ENCODE measurements at places on chromosomes 12 and 14.

GRCh38 chr12:128337431-128338170 lies 70.6 kb downstream of the TMEM132C start:
- no peaks in the 10 kb centered on the region for H3K36me3 ChIP-seq
- no peak overlapping the region for H3K4me3 ChIP-seq
- H3K27me3 ChIP-seq, result no peaks in the 10 kb centered on the region
- H3K4me1 ChIP-seq, result peaks cover 40% of the 10 kb centered on the region
- DNase-seq, result no peak

DNA sequence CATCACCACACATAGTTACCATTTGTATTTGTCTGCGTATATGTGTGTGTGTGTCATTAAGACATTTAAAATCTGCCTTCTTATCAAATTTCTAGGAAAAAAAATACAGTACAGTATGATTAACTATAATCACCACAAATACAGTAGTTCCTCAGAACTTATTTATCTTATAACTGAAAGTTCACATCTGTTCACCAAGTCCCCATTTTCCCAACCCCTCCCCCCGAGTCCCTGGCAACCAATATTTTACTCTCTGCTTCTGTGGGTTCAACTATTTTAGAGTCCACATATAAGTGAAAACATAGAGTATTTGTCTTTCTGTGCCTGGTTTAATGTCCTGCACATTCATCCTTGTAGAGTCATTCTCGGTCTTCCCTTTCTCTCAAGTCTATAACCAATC lies 12.3 kb downstream of the CAPS2 start:
- H3K4me3 ChIP-seq, result no peak overlapping the region
- H3K4me1 ChIP-seq, result no peaks in the 10 kb centered on the region
- no peaks in the 10 kb centered on the region for H3K36me3 ChIP-seq
- no peaks in the 10 kb centered on the region for H3K27me3 ChIP-seq
- no peak overlapping the region for H3K27ac ChIP-seq

GRCh38 chr12:95395696-95396095 lies 78.3 kb upstream of the METAP2 start:
- no peaks in the 10 kb centered on the region for H3K27me3 ChIP-seq
- peaks cover 6% of the 10 kb centered on the region for H3K4me1 ChIP-seq
- no peak for DNase-seq
- H3K27ac ChIP-seq, result no peak overlapping the region
- no peaks in the 10 kb centered on the region for H3K36me3 ChIP-seq

GRCh38 chr14:93104961-93105360 lies 10.8 kb downstream of the ITPK1 start:
- no peak overlapping the region for H3K4me3 ChIP-seq
- H3K27ac ChIP-seq, result no peak overlapping the region
- no peaks in the 10 kb centered on the region for H3K36me3 ChIP-seq
- peaks cover 64% of the 10 kb centered on the region for H3K4me1 ChIP-seq
- DNase-seq, result no peak

DNA sequence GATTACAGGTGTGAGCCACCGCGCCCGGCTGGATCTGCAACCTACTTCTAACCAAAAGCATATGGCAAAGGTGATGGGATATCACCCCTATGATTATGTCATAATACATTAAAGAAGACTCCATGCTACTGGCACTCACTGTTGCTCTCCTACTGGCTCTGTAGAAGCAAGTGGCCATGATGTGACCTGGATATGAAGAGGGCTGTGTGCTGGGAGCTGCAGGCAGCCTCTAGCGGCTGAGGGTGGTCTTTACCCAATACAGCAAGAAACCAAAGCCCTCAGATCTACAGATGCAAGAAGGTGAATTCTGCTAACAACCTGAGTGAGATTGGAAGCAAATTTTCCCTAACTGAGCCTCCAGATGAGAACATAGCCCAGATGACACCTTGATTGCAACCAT lies 34.2 kb upstream of the TRIM9 start:
- no peak for DNase-seq
- no peaks in the 10 kb centered on the region for H3K36me3 ChIP-seq
- H3K4me3 ChIP-seq, result no peak overlapping the region
- H3K4me1 ChIP-seq, result no peaks in the 10 kb centered on the region

DNA sequence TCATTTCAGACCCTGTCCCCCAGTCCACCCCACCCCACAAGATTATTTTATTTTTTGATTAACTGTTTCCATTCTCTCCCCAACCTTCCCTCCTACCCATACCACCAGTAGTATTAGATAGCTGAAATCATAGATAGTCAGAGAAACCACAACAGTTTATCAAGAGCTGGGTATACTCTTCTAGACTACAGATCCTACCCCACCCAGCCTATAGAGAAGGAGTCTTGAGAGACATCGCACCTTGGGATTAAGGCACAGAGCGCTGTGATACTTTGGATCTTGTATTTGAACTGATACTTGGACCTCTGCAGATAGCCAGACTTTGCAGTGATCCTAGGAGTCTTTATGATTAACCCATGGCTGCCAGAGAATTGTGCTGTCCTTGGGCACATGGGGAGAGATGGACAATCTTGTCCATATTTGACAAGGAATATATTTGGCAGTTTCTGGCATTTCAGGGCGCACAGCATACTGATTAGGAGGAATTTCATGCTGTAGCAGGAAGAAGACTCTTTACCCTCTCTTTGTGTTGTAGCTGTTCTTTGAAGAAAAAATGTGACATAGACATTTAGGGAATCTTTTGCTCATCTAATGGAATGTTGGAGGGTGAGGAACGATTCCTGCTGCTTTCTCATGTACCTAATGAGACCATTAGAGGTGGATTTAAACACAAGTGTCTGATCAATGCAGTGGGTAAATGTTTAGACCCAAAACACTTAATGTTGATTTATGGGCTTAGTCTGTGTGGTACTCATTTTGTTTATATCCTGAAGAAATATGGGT lies 982 bp downstream of the RBMS2 start:
- H3K36me3 ChIP-seq, result no peaks in the 10 kb centered on the region
- peaks cover 66% of the 10 kb centered on the region for H3K4me1 ChIP-seq
- peak overlapping the region; percentile 91 for H3K27ac ChIP-seq
- DNase-seq, result no peak
- no peaks in the 10 kb centered on the region for H3K27me3 ChIP-seq

- H3K4me3 ChIP-seq, result no peak overlapping the region
- H3K27ac ChIP-seq, result no peak overlapping the region
- no peaks in the 10 kb centered on the region for H3K36me3 ChIP-seq
- no peaks in the 10 kb centered on the region for H3K4me1 ChIP-seq
- no peaks in the 10 kb centered on the region for H3K27me3 ChIP-seq
- no peak for DNase-seq
Measured at GRCh38 chr12:70823182-70823976, 97.2 kb downstream of the PTPRR start.

- no peaks in the 10 kb centered on the region for H3K4me1 ChIP-seq
- H3K27ac ChIP-seq, result no peak overlapping the region
- H3K4me3 ChIP-seq, result no peak overlapping the region
- DNase-seq, result no peak
Measured at GRCh38 chr12:100437038-100437841, 36.4 kb upstream of the NR1H4 start.

DNA sequence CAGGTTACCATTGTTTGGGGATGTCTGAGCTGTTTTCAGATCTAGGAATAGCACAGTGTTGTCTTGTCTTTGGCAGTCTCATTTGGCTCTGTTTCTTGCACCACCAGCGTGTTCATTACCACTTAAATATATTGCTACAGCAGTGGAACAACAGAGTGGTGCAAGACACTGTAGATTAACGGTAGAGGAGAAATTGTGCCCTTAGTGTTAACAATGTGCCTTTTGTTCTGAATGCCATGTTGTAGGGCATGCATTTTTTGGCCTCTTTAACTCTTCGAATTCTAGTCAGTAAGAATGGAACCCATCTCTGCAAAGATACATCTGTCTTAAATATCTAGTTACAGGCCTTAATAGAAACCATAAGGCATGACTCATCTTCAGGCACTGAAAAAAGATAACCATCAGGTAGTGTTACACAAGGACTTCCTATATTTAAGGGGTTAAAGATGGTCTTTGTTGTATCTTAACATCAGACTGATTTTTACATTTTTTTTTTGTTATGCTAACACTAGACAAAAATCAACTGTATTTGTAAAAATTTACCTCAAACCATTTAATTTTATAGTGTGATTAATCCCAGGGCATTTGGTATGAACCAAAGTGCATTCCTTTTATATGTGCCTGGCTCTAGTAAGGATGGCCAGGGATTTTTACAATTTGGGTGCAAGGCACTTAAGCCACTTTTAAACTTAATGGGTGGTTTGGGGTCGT lies 12.9 kb downstream of the DYRK2 start:
- H3K27me3 ChIP-seq, result no peaks in the 10 kb centered on the region
- DNase-seq, result no peak
- H3K4me1 ChIP-seq, result peaks cover 34% of the 10 kb centered on the region

- H3K27ac ChIP-seq, result no peak overlapping the region
- H3K4me1 ChIP-seq, result no peaks in the 10 kb centered on the region
- no peaks in the 10 kb centered on the region for H3K27me3 ChIP-seq
Measured at GRCh38 chr12:129826273-129826672, 77.6 kb downstream of the TMEM132D start.

- no peaks in the 10 kb centered on the region for H3K27me3 ChIP-seq
- DNase-seq, result no peak
- no peak overlapping the region for H3K4me3 ChIP-seq
- H3K36me3 ChIP-seq, result no peaks in the 10 kb centered on the region
Measured at GRCh38 chr12:107622001-107622400, 63.6 kb upstream of the PWP1 start.

- H3K4me1 ChIP-seq, result no peaks in the 10 kb centered on the region
Measured at GRCh38 chr14:84298663-84299195, 1231.2 kb upstream of the FLRT2 start.

GRCh38 chr14:88326352-88327103 lies 3.5 kb upstream of the KCNK10 start:
- DNase-seq, result no peak
- no peak overlapping the region for H3K4me3 ChIP-seq
- no peak overlapping the region for H3K27ac ChIP-seq
- no peaks in the 10 kb centered on the region for H3K27me3 ChIP-seq
- H3K36me3 ChIP-seq, result no peaks in the 10 kb centered on the region

DNA sequence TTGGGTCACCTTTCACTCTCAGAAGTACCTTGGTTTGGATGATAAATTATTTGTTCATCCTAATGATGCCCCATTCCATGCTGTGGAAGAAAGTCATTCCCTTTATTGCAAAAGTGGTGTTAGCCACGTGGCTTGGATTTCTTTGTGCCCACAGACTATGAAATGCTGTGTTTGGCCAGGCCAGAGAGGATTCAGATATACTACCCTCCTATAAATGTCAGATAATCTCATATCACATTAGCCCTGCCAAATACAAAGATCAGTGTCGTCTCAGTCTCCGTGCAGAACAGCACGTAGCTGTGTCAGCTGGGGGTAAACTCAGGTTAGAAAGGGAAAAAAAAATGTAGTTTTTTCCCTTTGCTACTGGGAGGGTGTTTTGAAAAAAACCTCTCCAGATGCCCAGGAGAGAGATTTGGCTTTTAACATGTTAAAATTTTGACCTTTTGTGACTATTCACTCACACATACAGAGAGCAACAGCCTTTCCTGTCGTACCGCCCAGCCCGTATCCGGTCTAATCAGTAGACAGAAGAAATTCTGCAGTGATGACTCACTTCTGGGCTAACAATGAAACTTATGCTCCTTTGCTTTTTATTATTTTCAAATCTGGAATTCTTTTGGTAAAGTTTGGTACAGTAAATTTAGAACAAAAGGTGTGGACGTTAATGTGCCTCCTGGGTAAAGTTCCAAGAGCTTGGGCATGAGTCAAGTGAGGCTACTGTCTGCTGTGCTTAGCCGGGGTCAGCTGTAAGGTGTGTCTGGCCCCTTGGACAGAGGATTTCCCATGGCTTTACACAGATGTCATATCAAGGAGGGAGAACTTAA lies 8.5 kb upstream of the PTPRB start:
- H3K27ac ChIP-seq, result no peak overlapping the region
- H3K4me1 ChIP-seq, result peaks cover 12% of the 10 kb centered on the region
- DNase-seq, result no peak
- no peaks in the 10 kb centered on the region for H3K36me3 ChIP-seq
- H3K27me3 ChIP-seq, result no peaks in the 10 kb centered on the region

GRCh38 chr12:14714437-14714836 lies 18.0 kb upstream of the GUCY2C start:
- H3K27ac ChIP-seq, result no peak overlapping the region
- no peaks in the 10 kb centered on the region for H3K36me3 ChIP-seq
- H3K4me1 ChIP-seq, result no peaks in the 10 kb centered on the region
- H3K4me3 ChIP-seq, result no peak overlapping the region
- no peak for DNase-seq

- peak overlapping the region; percentile 66 for H3K4me3 ChIP-seq
- peak overlapping the region; percentile 96 for H3K27ac ChIP-seq
- H3K27me3 ChIP-seq, result no peaks in the 10 kb centered on the region
- H3K4me1 ChIP-seq, result peaks cover 63% of the 10 kb centered on the region
- no peak for DNase-seq
Measured at GRCh38 chr14:50230401-50230700, 1.0 kb downstream of the SOS2 start.

GRCh38 chr12:25829192-25829591 lies 129.3 kb upstream of the RASSF8 start:
- H3K4me1 ChIP-seq, result peaks cover 17% of the 10 kb centered on the region
- no peaks in the 10 kb centered on the region for H3K27me3 ChIP-seq
- H3K4me3 ChIP-seq, result no peak overlapping the region
- no peaks in the 10 kb centered on the region for H3K36me3 ChIP-seq
- no peak for DNase-seq
- no peak overlapping the region for H3K27ac ChIP-seq

DNA sequence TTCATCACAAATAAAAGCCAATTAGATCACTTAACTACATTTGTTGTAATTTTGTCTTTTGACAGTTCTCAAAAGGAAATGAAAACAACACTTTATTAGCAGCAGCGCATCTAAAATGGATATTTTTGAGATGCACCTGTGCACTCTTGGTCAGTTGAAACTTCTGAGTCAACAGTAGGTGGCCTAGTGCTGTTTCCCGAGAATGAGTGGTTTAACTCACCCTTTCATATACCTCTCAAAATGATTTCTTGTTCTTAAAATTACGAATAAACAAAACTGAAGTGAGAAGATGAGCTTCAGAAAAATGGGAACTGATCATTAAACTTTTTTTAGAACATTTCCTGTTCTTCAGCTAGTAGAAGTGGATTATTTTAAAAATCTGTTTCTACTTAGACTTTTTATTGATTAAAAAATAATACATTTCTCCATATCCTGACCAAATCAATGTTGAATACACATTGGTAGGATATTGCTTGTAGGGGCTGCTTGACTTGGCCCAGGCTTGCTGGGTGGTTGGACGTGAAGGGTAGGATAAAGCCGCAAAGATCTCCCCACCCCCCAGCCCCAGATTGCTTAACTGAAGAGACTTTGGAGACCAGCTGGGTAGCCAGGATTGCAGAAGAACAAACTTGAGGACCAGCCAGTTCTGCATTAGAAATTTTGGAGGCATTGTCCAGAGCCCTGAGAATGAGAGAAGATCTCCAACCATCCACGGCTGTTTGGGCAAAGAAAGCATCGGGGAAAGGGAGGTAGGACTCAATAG lies 22.3 kb upstream of the STK38L start:
- H3K4me3 ChIP-seq, result no peak overlapping the region
- H3K4me1 ChIP-seq, result no peaks in the 10 kb centered on the region
- no peaks in the 10 kb centered on the region for H3K27me3 ChIP-seq
- H3K36me3 ChIP-seq, result no peaks in the 10 kb centered on the region

GRCh38 chr14:97916100-97916499 lies 1118.9 kb downstream of the VRK1 start:
- H3K4me1 ChIP-seq, result no peaks in the 10 kb centered on the region
- no peak for DNase-seq
- no peaks in the 10 kb centered on the region for H3K36me3 ChIP-seq
- H3K4me3 ChIP-seq, result no peak overlapping the region
- H3K27me3 ChIP-seq, result no peaks in the 10 kb centered on the region

GRCh38 chr14:95649230-95649629 lies 37.0 kb upstream of the TCL1B start:
- no peak for DNase-seq
- H3K27me3 ChIP-seq, result no peaks in the 10 kb centered on the region

GRCh38 chr14:54774824-54775223 lies 127.8 kb downstream of the GCH1 start:
- peaks cover 18% of the 10 kb centered on the region for H3K4me1 ChIP-seq
- H3K27ac ChIP-seq, result no peak overlapping the region
- H3K36me3 ChIP-seq, result no peaks in the 10 kb centered on the region
- no peak overlapping the region for H3K4me3 ChIP-seq
- H3K27me3 ChIP-seq, result no peaks in the 10 kb centered on the region
